ENCODE measurements at places on chromosomes 16 and 17.

- DNase-seq: no peak
These were observed at the start of gene GPRC5C for GRCh38 chr17:74431568-74432423. Gene GPRC5C, plus strand, starts transcription at chr17:74432088. Its CDS starts 7,689 bp downstream, at chr17:74439777.

GRCh38 chr17:50864747-50865059 lies 1.5 kb downstream of the TOB1 start:
- no peak for DNase-seq

- DNase-seq: no peak
These were observed 181.9 kb upstream of the ZNF469 start for GRCh38 chr16:88200896-88201185.

- DNase-seq: no peak
These were observed 585 bp downstream of the AP1G1 start for GRCh38 chr16:71807905-71808592.

DNA sequence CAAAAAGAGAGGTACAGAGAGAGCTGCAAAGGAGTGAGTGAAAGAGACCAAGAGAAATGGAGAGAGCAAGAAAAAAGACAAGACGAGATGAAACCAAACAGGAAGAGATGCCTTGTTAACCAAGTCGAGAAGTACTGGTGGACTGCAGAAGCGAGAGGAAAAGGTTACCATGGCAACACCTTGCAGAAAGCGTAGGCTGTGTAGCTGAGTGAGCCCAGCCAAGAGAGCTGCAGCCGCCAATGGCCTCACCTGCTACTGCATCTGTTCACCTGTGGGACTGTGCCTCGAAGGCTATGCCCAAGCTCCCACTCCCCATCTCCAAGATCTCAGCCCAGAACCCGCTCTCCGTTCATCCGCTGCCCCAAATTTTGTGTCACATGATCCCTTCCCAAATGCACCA lies 161.3 kb downstream of the SLC39A11 start:
- DNase-seq: no peak

DNA sequence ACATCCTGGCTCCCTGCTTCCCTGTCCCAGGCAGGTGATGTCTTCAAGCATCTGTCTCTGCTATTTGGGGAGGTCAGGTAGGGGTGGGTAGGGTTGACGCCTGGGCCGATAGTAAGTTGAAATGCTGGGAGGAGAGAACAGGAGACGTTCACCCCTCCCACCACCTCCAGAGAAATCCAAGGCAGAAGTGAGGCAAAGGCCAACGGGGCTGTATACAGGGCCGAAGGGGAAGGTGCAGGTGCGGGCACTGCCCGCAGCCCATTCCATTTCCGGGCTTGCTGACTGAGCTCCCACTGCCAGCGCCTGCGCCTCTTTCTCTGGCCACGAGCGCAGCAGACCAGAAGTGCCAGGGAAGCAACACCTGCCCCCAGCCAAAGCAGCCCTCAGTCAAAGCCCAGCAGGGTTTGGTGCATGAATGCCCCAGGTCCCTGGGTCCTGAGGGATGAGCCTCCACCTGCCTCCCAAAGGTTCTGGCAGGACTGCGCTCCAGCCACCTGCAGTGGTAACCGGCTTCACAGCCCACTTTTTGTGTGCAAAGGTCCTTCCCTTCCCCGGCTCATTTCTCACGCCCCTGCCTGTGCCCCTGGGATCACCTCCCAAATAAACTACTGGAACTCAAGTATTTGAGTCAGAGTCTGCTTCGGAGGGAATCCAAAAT lies 127.6 kb upstream of the TNRC6C start:
- DNase-seq: no peak

- no peak for DNase-seq
These were observed 192.4 kb downstream of the KATNIP start for GRCh38 chr16:27742333-27742732.

DNA sequence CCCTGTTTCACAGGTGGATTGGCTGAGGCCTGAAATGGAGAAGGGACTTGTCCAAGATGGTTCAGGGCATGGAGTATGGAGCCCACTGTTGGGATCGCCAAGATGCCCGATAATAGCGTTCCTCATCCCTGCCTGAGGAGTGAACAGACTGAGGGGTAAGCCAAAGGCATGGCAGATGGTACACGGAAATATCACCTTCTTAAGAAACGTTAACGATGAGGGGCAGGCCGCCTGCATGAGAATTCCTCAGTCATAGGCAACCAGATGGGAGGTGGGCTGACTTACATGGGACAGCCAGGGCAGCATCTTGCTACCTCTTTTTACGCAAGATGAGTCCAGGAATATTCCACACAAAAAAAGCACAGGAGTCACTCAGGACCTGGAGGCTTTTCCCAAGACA lies 188.1 kb downstream of the CCDC182 start:
- DNase-seq: no peak

DNA sequence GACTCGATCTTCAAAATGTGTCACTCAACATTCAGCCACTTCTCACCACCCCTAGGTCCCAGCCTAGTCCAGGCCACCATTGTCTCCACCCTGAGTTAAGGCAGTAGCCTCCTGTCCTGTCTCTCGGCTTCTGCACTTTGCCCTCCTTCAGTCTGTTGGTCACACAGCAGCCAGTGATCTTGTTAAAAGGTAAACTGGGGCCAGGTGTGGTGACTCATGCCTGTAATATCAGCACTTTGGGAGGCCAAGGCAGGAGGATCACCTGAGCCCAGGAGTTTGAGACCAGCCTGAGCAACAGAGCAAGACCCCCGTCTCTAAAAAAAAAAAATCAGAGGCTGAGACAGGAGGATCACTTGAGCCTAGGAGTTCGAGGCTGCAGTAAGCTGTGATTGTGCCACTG lies 25.8 kb downstream of the WWP2 start:
- no peak for DNase-seq

- no peak for DNase-seq
These were observed 3.3 kb downstream of the ZNF652 start for GRCh38 chr17:49358641-49359247.

All from T-helper 9 cell (primary cell).